ENCODE measurements at places on chromosomes 7 and 10.

DNA sequence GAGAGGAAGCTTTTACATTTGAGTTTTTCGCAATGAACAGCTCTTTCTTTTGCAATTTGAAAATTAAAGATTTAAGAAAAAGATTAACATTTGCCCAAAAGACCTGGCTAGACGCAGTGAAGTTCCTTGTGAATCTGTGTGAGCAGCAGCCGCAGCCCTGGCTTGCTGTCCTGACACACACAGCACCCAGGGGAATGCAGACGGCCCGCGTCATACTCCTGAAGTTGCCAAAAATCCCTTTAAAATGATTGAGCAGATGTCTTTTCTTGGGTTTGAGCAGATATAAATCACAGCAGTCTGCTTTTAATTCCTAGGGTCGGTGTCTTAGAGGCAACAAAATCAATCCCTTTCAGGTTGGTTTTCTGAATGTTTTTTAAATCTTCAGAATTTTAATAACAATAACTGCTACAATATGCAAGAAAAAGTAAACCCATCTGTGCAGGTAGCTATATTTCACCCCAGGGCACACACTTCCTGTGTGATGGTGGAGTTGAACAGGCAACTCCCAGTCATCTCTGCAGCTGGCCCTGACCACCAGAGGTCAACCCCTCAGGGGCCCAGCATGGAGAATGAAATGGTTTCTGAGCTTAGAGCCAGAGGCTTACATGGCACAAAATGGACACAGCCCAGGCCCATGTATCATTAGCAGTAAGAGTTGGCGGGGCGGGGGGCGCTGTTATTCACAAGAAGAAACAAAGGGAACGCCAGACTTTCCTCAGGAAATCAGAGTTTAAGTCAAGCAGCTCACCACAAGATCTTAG is 32.2 kb upstream of the TRIL start:
- DNase-seq: no peak

DNA sequence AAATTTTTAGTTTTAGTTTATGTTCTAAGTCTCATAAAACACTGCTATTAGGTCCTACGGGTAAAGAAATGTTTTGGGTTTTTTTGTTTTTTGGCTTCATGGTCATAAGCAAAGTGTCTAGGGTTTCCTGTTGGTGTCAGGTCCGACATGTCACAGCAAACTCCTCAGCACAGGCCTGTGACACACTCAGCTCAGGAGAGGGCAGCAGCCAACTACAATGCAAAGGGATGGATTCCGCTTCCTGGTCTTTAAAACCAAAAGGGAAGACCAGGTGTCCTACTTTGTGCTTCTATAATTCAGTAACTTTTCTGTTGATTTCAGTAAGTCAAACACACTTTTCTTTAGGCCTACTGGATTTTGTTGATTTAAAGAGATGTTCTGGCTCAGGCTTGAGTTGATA is 83.8 kb upstream of the MACROH2A2 start:
- peak; percentile 19 for DNase-seq

- DNase-seq: no peak
These were observed 293.6 kb upstream of the ZMIZ1 start for GRCh38 chr10:78774999-78775711.

DNA sequence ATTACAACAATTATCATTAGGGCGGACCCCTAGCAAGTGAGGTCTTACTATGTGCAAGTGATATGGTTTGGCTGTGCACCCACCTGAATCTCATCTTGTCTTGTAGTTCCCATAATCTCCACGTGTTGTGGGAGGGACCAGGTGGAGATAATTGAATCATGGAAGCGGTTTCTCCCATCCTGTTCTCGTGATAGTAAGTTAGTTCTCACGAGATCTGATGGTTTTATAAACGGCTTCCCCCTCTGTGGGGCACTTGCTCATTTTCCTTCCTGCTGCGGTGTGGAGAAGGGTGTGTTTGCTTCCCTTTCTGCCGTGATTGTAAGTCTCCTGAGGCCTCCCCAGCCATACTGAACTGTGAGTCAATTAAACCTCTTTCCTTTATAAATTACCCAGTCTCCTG is 96.1 kb upstream of the CDK6 start:
- no peak for DNase-seq

GRCh38 chr10:112532189-112532588 is 85.2 kb downstream of the VTI1A start:
- DNase-seq: no peak

DNA sequence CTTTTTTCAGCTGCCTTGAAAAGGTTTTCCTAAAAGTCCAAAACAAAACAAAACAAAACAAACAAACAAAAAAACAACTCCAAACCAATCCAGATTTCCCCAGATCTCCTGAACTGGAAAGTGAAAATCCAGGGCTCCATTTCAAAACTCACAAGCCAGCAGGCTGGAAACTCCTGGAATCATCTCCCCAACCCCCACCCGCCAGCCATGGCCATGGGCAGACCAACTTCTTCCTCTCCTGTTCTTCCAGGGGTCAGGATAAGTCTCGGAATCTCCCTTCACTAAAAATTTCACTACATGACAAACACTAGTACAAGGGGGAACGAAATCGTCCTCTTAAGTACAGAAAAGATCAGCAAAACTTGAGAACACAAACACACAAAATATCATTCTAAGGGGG is 40.4 kb downstream of the GNA12 start:
- DNase-seq: no peak

DNA sequence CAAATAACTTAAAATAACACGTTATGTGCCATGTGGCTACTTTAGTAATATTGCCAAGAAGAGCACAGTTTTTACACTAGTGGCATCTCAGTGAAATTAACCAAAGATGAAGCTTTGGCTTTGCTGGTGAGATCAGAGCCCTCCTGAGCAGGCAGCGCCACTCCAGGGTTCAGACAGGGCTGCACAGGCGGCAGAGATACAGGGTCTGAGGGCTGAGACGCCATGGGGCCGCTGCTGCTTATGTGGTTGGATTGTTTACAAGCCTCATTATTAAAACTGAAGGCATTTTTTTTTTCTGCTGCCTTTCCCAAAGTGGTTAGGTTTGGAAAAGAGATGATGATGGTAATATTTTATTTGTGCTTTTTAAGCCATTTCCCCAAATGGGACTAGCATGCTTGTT is 68.8 kb upstream of the DNAJB6 start:
- no peak for DNase-seq

DNA sequence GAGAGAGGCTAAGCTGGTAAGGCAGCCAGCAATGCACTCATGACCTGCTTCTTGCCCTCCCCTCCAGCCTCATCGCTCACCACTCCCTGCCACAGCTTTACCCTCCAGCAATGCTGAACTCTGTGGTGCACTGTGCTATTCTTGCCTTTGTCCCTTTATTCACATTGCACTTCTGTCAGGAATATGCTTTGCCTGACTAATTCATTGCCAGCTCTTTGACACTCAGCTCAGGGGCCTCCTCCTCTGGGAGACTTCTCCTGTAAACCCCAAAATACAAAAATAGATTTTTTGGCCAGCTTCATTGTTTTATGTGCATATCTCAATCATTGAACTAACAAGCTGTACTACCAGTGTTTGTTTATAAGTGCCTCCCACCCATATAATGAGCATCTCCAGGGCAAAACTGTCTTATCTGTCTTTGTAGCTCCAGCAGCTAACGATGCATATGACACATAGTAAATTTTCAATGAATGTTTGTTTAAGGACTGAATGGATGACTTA is 8.2 kb downstream of the CNNM1 start:
- DNase-seq: peak; percentile 34

DNA sequence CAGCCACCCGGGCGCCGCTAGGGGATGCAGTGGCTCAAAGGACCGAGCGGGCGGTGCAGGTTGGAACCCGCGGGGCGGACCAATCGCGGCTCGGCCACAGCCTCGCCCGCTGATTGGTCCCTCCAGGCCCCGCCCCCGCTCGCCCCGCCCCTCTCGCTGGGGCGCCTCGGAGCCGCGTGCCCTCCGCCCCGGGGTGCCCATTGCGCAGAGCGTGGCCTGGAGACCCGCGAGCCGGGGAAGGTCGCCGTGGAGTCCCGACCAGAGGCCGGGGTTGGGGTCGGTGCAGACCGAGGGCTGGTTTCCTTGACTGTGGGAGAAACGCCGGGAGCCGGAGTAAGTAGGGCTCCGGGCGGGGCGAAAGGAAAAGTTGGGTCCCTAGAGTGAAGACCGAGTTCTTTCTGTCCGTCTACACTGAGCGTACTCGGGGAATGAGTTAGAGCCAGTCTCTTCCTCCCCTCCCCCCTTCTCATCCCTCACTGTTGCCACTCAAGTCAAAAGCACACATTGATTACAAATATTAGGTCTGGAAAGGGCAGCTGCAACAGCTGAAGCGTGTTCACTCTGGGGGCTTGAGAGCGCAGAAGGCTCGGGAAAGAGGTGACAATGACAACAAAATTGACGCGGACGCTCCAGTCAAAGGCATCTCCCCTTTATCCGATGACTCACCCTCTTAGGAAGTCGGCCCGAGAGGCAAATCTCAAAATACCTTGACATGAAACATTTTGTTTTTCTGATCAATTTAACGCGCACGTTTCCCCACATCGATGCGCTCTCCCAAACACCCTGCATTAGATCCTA is 843 bp upstream of the GATA3 start:
- DNase-seq: peak; percentile 67

DNA sequence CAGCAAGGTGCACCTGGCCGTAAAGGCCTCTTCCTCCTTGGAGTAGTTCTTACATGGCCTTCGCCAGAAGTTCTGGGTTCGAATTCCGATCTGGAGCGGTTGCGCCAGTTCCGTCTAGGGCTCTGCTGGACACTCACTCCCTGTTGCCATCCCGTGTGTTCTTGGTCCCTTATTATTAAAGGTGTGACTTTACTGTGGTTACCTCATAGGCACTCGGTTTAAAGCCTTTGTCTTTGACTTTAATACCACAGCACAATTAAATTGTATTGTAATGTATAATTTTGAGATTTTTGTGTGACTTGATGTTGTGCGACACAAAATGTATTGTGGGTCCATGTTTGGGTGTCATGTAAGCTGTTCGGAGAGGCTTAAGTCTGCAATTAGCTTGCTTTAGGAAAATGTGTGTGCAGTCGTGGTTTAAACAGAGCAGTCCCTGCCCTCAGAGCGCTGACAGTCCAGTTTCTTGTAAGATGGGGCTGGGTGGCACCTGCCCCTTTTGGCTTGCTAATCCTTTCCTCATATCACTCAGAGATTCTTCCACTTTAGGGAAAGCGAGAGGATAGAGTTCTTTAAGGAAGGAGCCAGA is 919 bp downstream of the INPP5F start:
- no peak for DNase-seq

GRCh38 chr7:74585844-74586243 is 71.7 kb upstream of the GTF2I start:
- no peak for DNase-seq

GRCh38 chr10:4186849-4187540 is 402.0 kb upstream of the KLF6 start:
- no peak for DNase-seq

- no peak for DNase-seq
These were observed 52.2 kb downstream of the VKORC1L1 start for GRCh38 chr7:65925040-65925439.

Measured in NCI-H2081 (cell line).